MV-4-11 (cell line): ENCODE measurements at places on chromosomes 13 and 19.

GRCh38 chr13:33875618-33876401 lies 57.9 kb downstream of the RFC3 start:
- no peak for DNase-seq

DNA sequence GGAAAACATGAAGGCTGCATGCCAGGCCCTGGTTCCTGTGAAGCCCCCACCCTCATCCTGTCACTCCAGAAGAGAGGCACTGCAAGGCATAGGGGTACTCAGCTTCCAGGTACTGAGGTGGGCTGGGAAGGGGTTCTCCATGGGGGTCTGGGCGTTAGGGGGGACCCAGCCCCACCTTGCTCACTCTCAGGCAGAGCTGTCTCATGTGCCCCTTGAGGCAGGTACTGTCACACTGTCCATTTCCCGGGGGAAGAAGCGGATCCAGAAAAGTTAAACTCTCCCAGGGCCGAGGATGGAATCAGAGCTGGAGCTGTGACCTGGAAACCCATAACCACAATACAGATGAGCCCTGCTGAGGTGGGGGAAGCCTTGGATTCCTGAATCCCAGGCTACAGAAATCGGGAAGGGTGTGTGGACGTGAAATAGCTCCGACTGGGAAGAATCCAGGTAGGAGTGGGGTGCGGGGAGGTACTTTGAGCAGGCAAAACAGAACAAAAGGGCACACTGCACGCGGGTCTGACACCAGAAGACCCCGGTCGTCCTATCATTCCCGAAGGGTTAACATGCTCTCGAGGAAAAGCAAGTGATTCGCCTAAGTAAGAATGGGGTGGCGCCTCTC lies 540 bp upstream of the USE1 start:
- DNase-seq = no peak

DNA sequence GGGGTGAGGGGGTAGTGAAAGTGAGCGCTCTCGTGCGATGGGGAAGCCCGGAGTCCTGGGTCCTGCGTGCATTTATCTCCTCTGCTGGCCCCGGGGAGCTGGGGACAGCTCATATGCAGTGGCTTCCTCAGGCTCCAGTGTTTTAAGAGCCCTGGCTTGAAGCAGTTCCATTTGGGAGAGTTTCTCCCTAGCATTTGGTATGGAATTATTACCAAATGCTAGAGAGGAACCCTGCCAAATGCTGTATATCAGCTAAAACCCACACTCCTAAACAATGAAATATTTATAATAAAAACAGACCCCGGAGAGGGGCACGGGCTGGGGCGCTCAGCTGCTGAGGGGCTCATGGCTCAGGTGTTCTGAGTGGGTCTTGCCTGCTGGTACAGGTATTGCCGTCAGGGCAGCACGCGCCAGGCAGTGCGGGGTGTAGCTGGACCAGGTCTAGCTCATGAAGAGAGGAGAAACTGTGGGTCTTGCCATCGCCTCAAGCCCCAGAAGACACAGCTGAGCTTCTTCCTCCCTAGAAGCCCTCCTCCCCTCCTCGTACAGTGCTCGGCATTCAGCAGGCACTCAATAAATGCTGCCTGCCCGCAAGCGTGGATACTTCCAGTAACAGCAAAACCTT lies 163.6 kb upstream of the ZNF536 start:
- no peak for DNase-seq

DNA sequence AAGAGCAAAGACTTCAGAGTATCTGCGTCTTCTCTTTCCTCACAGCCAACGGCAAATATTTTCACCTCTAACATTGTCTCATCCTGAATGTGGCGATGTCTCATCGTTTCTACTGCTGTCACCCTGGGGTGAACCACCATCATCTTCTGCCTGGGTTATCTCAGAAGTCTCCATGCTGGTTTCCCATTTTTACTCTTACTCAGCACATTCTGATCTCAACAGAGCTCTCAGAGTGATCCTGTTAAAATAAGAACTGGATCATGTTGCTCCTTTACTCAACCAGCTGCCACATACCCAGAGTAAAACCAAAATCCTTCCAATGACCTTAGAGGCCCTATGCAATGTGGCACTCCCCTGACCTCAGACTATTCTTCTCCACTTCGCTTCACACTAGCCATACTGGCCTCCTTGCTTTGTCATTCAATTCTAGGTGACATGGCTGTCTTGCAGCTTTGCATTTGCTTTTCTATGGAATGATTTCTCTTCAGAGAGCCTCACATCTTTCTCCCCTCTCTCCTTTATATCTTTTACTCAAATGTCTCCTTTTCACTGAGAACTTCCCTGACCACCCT lies 7.8 kb upstream of the OLFM4 start:
- no peak for DNase-seq

DNA sequence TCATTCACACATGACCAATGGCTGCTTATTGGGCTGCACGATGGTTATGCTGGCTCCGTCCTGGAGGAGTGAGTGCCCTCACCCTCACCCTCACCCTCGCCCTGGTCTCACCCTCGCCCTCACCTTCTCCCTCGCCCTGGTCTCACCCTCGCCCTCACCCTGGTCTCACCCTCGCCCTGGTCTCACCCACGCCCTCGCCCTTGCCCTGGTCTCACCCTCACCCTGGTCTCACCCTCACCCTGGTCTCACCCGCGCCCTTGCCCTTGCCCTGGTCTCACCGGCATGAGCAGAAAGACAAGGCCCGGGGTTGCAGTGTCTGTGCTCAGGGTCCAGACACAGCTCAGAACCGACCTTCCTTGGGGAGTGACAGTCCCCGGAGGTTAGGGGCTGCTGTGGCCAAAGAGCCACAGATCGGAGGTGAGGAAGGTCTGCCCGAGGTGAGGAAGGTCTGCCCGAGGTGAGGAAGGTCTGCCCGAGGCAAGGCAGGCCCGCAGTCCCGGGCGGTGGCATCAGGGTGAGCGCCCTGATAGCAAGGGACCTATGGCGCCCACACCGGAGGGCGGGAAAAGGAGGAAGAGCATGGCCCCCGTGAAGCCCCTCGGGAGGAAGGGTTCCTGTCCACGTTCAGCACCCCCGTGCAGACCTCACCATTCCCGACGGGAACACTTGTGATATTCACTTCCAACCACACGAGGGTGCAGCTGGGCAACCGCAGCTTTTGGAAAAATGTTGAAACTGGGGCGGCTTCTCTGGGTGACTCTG lies 65.6 kb downstream of the MCF2L start:
- DNase-seq = no peak

DNA sequence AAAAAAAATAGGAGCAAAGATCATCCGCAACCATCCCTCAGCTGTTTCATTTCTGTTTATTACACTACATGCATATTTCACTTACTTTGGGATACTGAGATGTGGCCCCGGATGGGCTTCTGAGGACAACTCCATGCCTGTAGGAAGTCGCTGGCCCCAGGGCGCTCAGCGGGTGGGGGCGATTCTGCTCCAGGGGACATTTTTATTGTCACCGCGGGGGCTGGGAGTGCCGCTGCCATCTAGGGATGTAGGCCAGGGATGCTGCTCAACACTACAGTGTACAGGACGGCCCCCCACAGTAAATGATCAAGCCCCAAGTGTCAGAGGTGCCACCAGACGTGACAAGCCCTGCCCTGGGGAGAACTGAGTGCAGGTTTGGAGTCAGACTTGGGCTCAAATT lies 6.4 kb upstream of the BST2 start:
- DNase-seq = no peak

GRCh38 chr19:57110592-57111328 lies 9.0 kb upstream of the USP29 start:
- peak; percentile 39 for DNase-seq

DNA sequence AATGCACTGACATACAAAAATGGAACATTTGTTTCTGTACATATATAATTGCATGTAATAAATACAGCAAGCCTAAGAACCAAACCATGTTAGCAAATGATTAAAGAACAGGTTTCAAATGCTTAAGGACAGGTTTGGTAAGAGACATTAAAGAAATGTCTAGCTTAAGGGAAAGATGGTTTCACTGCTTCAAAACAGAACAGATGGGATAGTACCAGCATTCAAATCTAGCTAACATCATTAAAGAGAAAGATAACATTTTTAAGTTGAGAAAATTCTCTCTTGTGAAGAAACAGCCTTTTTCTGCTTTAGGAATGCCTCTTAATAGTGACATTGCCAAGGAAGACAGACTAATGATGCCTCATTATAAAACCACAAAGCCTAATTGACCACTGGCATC lies 52.5 kb upstream of the DOCK9 start:
- no peak for DNase-seq

- DNase-seq = no peak
Observed at GRCh38 chr19:43329989-43330388, 23.5 kb upstream of the CD177 start.

DNA sequence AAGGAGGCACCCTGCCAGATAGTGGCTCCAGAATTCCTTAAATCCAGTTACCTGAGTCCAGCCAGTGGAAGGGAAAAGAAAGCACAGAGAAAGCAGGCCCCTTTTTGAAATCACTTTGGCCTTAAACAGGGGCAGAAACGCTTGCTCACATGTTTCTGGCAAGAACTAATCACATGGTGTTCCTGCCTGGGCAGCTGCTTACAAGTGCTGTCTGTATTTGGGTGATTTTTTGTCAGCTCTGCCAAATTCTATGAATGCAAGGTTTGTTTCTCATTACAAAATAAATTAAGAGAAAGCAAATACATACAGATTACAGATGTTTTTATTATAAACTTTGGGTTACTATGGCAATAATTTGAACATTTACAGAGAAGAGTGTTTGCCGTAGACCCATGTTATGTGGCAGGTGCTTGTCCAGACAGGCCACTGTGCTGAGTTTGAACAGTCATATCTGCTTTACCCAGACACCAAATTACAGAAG lies 1237.8 kb downstream of the SLITRK5 start:
- no peak for DNase-seq

GRCh38 chr19:53580871-53581835 lies 43.2 kb downstream of the ZNF331 start:
- no peak for DNase-seq

- no peak for DNase-seq
Observed at GRCh38 chr13:93926425-93926824, 553.1 kb downstream of the DCT start.

DNA sequence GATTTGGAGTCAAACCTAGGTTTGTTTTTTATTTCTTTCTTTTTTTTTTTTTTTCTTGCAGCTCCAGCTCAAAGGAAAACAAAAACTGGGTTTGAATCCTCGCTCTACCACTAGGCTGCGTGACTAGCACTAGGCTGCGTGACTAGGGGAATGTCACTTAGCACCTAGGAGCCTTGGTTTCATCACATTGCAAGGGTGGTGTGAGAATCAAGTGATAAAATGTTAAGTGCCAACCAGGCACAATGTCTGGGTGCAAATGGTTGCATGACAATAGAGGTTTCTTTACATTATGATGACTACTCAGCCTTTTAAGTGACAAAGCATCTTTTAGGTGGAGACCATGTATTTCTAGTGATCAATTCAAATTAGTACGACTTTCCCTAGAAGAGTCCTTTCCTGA lies 27.9 kb downstream of the RCBTB2 start:
- DNase-seq = no peak

- DNase-seq = no peak
Observed at GRCh38 chr19:49004133-49004532, 10.4 kb downstream of the RUVBL2 start.

- DNase-seq = no peak
Observed at GRCh38 chr19:16920816-16921529, 32.2 kb downstream of the F2RL3 start.

DNA sequence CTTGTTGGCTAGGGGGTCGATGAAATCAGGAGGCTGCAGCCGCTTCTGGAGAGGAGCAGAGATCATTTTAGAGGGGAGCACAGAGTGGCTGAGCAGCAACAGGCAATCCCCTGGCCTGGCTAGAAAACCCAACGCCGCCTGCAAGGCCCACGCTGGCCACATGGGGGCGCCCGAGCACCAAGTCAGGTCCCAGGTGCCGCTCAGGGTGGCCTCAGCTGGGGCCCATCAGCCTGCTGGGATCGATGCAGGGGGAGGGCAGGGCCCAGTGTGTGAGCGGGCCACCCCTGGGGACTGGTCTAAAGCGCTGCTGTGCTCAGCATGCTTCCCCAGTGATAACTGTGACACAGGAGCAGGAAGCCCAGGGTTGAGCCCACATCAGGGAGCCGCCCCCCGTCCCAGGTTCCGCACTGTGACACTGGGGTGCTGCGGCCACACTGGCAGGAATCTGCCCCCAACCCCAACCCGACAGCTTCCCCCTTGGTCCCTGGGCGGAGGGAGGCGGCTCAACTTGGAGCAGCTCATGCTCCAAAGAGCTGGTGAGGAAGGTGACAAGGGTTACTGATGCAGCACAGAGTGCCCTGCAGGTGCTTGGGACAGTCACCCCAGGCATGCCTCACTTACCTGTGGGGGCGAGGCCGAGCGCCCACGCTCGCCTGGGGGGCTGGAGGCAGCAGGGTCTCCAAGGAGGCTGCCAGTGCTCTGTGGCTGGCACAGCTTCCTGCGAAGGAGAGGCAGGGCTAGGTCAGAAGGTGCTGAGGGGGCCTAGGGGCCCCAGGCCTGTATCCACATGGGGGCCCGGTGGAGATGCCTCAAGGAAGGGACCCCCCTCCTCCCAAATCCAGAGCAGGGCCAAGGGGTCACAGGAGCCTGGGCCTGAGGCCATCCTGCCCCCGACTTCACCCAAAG lies 13.3 kb upstream of the ISYNA1 start:
- peak; percentile 69 for DNase-seq

DNA sequence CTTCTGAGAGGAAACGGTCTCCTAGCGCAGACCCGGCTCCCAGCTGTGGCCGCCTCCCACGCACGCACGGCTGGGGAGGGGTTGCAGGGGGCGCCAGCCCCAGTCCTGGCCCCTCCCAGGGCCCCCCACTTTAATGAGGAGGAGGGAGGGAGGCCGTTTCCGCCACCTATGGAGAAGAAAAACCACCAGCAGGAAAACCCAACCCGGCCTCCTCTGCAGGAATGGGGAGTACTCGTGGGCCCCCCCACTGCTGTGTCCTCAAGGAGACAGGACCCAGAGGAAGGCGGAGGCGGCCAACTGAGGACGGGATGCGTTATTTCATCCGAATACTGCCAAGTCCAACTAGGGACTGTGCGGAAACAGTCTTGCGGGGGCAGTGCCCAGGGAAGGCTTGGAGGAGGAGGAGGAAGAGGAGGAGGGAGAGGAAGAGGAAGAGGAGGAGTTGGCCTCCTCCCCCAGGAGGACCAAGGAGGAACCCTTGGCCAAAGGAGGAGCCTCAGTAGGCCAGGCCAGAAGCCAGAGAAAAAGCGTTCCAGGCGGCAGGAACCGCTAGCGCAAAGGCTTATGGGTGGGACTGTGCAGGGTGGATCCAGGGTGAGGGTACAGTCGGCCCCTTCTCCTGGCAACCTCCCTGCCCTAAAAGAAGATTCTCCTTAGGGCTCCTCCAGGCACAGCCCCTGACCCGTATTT lies 3.9 kb upstream of the SSBP4 start:
- peak; percentile 94 for DNase-seq

- no peak for DNase-seq
Observed at GRCh38 chr19:46721269-46722003, 4.5 kb upstream of the PRKD2 start.
